ENCODE measurements at places on chromosomes 2 and 18. TPM values are rescaled to one million over a fixed set of nuclear protein-coding genes. Genes with fewer than 3 reads are reported as not detected.

- DNase-seq, result no peak
These were observed 202.7 kb downstream of the EIPR1 start for GRCh38 chr2:3174626-3175567.

DNA sequence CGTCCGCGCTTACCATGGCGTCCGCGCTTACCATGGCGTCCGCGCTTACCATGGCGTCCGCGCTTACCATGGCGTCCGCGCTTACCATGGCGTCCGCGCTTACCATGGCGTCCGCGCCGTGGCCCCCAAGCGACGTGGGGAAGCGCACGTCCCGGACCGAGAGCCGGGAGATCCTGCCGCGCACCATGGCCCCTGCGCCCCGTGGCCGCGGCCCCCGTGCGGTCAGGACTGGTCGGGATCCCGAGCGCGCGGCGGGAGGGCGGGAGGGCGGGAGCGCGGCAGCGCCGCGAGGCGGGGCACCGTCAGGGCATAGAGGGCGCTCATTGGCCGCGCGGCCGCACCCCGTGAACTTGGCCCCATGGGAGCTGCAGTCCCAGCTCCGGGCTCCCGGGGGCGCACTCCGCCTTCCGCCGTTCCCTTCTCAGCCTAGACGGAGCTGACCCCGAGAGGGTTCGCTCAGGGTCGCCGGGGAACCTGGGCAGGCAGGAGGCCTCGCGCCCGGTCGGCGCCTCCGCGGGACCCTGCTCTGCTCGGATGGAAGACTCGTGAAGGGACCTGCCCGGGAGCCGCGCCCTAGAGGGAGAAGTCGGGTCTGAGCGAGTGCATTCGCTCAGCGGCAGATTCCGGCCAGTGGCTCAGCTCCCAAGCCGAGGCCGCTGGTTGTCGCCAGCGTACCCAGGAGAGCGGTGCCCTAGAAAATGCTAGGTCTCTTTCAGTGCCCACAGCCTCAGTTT, at the start of gene ENOSF1:
Gene ENOSF1, minus strand, starts transcription at position 230 of the 734 bp plus-strand sequence. Its CDS starts 43 bp downstream, at position 187.
- DNase-seq, result peak; percentile 80

DNA sequence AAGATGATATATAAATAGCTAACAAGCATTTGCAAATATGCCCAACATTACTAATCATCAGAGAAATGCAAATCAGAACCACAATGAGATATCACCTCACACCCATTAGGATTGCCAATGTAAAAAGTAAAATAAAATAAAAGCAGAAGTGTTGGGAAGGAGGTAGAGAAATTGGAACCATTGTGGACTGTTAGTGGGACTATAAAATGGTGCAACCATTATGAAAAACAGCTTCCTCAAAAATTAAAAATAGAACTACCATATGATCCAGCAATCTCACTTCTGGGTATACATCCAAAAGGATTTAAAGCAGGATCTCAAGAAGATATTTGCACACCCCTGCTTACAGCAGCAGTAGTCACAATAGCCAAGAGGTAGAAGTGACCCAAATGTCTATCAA, 99.8 kb upstream of the DAPL1 start:
- DNase-seq, result no peak

- no peak for DNase-seq
These were observed 159.5 kb downstream of the COL4A4 start for GRCh38 chr2:227004482-227004881.

DLGAP1 gene
- 3.0 TPM for polyA plus RNA-seq

ASPRV1 gene
- polyA plus RNA-seq, result 2.7 TPM

DNA sequence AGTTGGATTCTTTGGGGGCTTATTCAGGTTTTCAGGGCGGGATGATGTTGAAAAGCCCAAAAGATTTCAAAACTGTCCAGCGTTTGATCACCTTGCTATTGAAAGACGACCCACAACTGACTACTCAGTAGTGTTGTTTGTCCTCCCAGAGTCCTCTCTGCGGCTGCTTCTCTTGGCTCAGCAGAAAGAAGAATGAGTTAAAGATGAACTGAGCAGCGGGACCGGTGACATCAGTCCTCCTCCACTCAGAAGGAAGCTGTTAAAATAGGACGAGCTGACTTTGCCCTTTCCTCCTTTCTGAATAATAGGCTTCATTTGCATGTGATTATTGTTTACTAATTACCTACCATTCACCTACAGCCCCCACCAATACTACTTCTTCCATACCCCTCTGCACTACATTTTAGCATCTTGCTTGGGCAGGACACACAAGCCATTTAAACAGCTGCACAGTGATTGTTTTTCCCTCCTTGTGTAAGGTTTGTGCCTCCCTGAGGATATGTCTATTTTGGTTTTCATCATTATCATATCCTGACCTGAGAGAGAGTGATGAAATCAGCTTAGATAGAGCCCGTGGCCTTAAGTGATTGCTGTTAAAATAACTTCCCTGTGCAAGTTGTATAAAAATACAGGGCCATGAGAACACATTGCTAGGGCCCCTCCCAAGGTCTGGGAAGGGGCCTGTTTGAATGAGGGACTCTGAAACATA, 261.8 kb downstream of the FHOD3 start:
- no peak for DNase-seq

STPG4 gene
- polyA plus RNA-seq, result not detected

EML6 gene
- polyA plus RNA-seq, result 10.3 TPM

ZEB2 gene
- 127 TPM for polyA plus RNA-seq

GRCh38 chr2:188576651-188577050, 285.0 kb downstream of the GULP1 start:
- no peak for DNase-seq

- DNase-seq, result no peak
These were observed 93.5 kb downstream of the ZCCHC2 start for GRCh38 chr18:62616331-62616805.

DNA sequence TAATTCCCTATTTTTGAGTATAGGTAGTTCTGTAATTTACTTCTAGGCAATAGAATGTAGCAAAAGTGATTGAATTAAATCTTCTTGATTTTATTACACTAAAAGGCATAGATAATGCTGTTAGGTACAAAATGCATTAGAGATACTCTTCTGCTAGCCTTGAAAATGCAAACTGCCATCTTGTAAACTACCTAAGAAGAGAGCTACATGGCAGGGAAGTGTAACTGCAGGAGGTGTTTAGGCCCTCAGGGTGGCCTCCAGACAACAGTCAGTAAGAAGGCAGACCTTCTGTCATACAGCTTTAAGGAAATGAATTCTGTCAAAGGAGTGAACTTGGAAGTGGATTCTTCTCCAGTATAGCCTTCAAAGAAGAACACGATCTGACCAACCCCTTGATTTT, 1396.8 kb upstream of the SLC39A10 start:
- DNase-seq, result no peak

GRCh38 chr2:239311132-239312040, 89.4 kb downstream of the HDAC4 start:
- DNase-seq, result no peak

DNA sequence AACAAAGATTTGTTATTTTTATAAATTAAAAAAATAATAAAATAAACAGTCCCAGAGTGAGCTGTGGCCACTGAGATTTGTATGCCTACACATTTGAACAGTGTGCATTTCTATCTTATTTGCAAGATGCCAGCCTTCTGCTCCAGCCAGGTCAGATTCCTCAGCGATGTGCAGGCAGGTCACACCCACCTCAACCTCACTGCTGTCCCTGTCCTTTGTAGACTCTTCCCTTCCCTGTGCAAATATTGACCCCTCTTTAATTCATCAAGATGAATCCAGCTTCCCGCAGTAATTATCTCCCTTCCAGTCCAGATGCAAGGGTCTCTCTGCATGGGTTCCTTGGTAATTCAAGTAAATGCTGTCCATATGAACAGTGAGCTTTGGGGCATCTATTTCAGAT, 256.2 kb downstream of the PIEZO2 start:
- no peak for DNase-seq

DNA sequence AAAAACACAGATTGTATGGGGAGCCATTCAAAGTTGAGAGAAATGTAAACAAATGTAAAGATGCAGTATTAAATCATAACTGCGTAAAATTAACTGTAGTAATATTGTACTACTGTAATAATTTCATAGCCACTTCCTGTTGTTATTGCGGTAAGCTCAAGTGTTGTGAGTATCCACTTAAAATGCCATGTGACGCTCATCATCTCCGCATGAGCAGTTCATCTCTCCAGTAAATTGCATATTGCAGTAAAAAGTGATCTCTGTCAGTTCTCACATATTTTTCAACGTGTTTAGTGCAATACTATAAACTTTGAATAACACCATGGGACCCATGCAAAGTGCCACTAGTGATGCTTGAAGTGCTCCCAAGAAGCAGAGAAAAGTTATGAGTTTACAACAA, 41.8 kb upstream of the SP3 start:
- DNase-seq, result no peak

RAPGEF4 gene
- 16.7 TPM for polyA plus RNA-seq

DNA sequence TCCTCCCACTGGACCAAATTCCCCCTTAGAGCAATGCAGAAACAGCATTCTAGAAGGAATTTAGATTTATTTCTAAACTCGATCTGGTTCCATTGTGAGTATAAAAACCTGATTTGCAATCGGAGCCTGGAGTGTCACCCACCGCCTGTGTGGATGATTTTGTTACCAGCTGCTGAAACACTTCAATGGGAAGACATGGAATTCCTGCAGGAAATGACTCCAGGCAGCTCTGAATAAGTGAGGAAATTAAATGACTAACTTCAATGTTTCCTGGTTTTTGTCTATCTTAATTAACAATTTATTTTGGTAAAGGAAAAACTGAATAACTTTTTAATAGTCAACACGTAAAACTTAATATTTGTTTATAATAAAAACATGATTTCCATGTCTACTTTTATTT, 19.3 kb downstream of the CTAGE1 start:
- DNase-seq, result no peak

GRCh38 chr2:64888591-64889309, 100.4 kb upstream of the SLC1A4 start:
- no peak for DNase-seq

All from muscle of arm (tissue), 14 donors.